Frontal cortex (tissue), 4 donors: ENCODE measurements at places on chromosomes 4 and X.

DNA sequence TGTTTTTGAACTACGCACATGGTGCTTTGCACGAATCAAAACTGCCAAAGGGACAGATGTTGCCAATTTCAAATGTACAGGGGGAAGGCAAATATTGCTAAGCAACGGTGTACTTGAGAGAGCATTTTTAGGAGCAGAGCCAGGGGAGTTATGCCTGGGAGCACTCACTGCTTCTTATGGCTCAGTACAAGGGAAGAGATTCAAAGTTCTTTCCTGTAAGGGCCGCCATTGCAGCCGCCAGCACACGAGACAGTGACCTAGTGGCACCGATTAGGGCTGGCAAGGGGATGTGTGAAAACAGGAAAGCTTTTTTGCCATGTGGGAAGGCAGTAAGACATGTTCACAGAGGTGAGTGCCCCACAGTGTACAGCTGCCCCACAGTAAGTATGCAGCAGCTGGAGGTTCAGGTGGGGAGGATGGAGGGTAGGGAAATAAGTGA, 133.8 kb downstream of the AFF1 start:
- no peak for DNase-seq

- no peak for DNase-seq
Measured at GRCh38 chrX:155938132-155938531, 57.0 kb downstream of the VAMP7 start.

- no peak for DNase-seq
Measured at GRCh38 chrX:26909728-26910127, 553.4 kb downstream of the PPP4R3C start.

- no peak for DNase-seq
Measured at GRCh38 chr4:65393078-65393477, 277.2 kb downstream of the EPHA5 start.

DNA sequence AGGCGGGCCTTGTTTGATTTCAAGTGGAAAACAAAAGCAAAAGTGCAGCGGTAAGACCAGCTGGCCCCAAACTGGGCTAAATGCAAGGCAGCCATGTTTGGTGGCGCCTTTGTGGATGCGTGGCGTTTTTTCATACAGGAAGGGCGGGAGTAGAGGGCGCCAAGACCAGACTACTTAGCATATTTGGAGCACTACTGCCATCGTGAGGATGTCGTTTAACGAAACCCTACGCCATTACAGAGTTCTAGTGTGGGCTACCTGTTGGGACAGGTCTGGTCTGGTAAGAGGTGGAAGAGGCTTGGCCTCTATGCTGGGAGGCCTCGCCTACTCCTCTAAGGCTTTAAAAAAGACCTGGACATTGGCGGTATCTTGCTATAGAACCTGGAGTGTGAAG, 230.7 kb upstream of the STK26 start:
- no peak for DNase-seq

DNA sequence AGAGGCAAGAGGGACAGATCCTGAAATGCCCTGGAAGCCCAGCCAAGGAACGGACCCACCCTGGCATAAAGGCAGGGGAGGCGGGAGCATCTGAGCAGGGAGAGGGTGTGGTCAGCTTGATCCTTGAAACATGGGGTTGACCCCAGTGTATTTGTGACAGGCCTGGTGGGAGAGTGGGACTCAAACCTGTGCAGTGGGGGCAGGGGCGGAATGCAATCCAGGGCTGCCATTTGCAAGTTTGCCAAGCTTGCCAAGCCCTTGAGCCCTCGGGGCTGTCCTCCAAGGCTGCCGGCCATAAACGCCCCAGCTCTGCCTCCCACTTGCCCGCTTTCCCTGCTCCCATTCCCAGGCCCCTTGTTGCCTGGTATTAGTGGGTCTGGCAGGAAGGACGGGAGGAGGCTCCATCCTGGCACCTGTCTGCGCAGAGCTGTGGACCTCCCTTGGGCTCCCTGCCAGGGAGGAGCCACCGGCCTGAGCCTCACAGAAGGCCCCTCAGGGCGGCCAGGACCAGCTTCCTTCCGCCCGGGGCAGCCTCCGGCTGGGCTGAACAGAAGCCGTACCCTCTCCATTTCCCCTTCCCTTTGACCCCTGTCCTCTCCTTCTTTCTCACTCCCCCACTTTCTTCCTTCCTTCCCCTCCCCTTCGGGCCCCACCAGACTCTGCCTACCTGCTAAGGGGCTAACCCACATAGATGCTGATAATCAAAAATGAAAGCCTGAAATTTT, 661 bp downstream of the S100P start:
- no peak for DNase-seq

GRCh38 chr4:15562623-15563022, 92.5 kb downstream of the FBXL5 start:
- no peak for DNase-seq

- peak; percentile 58 for DNase-seq
Measured at GRCh38 chrX:14032406-14032805, 2.7 kb upstream of the GEMIN8 start.

DNA sequence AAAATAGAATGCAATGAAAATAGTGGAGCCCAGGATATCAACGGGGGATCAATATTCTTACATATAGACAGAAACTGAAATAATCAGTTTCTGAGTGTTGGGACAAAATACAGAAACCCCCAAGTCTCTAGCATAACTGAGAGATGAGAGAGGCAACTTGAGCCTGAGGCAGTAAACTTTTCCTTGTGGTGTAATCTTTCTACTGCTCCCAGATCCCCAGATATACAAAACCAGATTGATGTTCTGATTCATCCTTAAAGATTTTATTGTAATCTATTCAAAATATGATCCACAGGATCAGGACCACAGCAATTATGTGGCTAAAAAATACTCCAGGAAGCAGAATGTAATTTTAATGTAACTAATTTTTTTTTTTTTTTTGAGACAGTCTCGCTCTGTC, 2282.6 kb downstream of the ARAP2 start:
- DNase-seq = no peak

- DNase-seq = no peak
Measured at GRCh38 chr4:128603081-128603480, 206.4 kb upstream of the JADE1 start.

GRCh38 chr4:38634047-38634759, 29.8 kb upstream of the KLF3 start:
- no peak for DNase-seq

DNA sequence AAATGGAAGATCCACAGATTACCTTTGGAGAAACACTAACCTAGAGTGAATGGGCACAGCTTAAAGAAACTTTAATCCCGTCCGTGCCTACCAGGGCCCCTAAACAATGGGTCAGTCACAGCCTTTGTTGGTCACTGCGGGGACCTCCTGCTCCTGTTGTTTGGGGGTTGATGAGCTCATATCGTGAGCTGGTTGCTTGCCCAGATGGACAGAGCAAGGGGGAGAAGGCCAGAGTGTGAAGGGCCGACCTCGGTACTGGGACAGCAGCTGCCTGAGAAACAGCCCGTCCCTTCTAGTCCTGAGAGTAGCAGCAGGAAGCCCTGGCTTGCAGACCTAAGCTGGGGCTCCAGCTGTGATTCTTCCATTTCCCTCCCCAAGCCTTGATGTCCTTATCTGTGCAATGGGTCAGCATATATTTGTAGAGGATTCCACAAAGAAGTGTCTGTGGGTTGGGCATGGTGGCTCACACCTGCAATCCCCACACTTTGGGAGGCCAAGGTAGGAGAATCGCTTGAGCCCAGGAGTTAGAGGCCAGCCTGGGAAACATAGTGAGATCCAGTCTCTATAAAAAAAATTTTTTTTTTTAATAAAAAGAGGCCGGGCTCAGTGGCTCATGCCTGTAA, 69.6 kb upstream of the SLC34A2 start:
- DNase-seq = no peak

GRCh38 chr4:114334884-114335330, 263.7 kb upstream of the UGT8 start:
- no peak for DNase-seq

- no peak for DNase-seq
Measured at GRCh38 chrX:20399728-20400414, 133.2 kb upstream of the RPS6KA3 start.

GRCh38 chr4:55038176-55038890, 87.1 kb downstream of the KDR start:
- DNase-seq = no peak

- DNase-seq = no peak
Measured at GRCh38 chrX:134526399-134526798, 66.4 kb downstream of the HPRT1 start.

GRCh38 chr4:2322841-2323240, 60.9 kb upstream of the MXD4 start:
- no peak for DNase-seq

DNA sequence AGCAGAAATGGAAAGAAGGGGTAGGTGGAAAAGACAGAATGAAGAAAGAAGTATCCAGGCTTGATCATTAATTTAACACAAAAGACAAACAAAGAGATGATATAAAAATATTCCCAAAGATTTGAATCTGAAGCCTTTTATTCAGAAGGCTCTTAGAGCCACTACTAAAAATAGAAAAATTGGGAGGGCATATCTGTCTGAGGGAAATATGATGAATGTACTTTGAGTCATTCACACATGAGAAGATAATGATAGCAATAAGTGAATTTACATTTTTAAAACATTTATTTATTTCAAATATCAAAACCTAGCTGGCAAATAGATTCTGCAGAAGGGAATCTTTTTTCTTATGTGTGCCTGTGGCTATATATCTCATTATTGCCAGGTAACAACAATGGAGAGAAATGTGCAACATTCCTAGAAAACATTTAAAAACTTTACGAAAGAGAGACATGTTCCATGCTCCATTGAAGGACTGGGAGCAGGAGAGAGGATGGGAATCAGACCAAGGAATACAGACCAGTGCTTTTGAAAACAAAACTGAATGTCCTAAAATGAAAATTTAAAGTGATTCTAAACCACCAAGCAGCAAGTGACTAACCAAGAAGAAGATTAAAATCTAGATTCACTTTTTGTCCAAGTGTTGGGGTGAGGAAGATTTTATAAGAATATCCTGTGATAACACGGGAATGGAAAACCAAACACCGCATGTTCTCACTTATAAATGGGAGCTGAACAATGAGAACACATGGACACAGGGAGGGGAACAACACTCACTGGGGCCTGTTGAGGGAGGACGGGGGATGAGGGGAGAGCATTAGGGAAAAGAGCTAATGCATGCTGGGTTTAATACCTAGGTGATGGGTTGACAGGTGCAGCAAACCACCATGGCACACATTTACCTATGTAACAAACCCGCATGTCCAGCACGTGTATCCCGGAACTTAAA, 41.2 kb downstream of the ANXA5 start:
- no peak for DNase-seq

- DNase-seq = no peak
Measured at GRCh38 chrX:149392921-149393320, 112.2 kb downstream of the IDS start.

DNA sequence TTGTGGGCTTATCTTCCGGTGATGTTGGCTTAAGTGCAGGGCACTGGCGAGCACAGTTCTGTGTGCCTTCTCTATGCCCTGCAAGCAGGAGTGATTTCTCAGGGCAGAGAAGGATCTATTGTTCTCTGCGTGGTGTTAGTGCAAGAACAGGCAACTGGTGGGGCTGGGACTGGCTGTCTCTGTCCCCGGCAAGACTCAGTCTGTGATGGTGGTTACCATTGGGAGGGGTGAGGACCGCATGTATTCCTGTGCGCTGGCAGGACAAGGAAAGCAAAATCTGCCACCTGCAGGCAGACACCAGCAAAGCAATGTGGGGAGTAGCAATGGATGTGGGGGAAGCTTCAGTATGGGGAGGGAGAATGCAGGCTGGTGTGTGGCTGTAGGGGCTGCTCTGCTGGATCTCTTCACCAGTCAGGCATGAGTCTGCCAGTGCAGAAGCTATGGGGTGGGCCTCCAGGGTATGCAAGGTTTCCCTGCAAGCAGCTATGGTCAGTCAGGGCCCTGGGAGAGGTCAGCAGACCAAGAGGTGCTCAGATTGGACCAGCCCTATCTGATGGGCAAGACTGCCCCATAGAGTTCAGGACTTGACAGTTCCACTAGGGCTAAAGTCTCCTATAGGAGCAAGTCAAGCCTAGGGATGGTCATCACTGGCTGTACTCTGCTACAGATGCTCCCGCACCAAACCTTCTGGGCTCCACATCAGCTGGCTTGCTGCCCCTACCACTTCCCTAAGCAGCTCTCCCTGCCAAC, 16.8 kb downstream of the PF4 start:
- DNase-seq = no peak

DNA sequence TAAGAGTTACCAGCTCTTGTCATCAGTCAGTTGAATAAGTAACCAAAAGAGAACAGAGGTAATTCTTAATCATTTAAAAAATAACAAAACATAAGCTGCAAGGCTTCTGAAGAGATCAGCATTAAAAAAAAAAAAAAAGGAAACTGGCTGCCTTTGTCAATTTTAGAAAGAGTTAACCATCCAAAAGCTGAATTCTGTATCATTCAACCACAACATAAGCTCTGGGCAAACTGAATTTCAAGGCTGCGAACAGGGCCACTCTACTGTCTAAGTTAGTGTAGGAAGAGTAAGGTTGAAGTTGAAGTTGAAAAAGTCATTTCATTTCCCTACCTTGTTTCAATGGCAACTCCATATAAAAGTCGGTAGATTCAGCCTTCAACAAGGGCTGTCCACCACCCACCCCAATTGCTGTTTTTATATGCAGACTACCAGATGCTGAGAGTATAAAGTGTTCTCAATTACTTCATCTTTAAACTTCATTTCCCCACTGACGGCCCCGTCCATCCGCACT, 1.1 kb upstream of the LIN54 start:
- no peak for DNase-seq

DNA sequence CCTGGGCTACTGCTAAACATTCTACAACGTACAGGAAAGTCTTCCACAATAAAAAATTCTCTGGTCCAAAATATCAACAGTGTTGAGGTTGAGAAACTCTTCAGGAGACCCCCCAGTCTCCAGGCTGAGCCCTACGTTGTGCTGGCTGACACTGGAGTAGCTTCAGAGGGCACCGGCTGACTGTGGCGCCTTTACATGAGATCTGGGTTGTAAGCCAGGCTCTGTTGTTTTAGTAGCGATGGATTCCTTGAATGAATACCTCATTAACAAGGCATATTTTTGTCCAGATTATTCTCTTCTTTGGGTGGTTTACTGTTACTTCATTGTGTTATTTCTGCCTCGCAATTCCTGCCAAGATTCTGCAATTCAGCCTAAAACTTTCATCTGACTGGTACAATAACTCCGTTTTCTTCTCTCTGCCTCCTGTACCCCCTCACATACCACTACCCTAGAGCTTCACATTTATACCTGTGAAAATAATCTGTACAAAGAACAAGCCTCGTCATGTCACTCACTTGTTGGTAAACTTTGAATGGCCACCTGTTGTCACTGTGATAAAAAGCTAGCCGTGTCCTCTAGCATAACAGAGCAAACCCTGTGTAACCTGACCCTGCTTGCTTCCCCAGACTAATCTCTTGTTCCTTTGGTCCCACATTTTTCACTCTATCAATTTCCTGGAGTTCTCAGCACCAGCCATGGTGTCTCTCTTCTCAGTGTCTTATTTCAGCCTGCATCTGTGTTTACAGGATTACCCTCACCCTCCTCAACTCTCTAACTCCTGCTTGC, 1476.1 kb upstream of the TENM3 start:
- DNase-seq = no peak

GRCh38 chr4:95263391-95263790, 285.4 kb downstream of the UNC5C start:
- DNase-seq = no peak

- no peak for DNase-seq
Measured at GRCh38 chr4:25486171-25486570, 109.1 kb downstream of the ANAPC4 start.

GRCh38 chr4:74755486-74755885, 38.8 kb downstream of the BTC start:
- no peak for DNase-seq

GRCh38 chr4:81756973-81757372, 285.3 kb upstream of the RASGEF1B start:
- DNase-seq = no peak

GRCh38 chr4:123359449-123360315, 36.9 kb upstream of the SPRY1 start:
- no peak for DNase-seq
